ENCODE measurements at places on chromosomes 4 and X. TPM values are rescaled to one million over a fixed set of nuclear protein-coding genes. Genes with fewer than 3 reads are reported as not detected.

DNA sequence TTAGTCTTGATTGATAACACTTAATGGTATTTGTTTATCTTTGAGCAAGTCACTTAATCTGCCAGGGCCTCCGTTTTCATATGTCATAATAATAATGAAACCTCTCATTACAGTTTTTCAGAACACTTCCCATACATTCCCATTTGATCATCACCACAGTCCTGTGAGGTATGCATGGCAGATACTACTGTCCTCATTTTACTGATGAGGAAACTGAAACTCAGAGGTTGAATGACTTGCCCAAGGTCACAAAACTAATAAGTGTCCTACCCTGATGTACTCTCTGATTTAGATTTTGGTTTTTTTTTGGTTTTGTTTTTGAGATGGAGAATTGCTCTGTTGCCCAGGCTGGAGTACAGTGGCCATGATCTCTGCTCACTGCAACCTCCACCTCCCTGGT, 25.7 kb downstream of the ZFX start:
- no peak overlapping the region for H3K27ac ChIP-seq
- H3K27me3 ChIP-seq: no peaks in the 10 kb centered on the region
- H3K4me1 ChIP-seq: no peaks in the 10 kb centered on the region
- no peak overlapping the region for H3K4me3 ChIP-seq
- peaks cover 39% of the 10 kb centered on the region for H3K36me3 ChIP-seq

The NEIL3 gene
- total RNA-seq: 10.2 TPM

DNA sequence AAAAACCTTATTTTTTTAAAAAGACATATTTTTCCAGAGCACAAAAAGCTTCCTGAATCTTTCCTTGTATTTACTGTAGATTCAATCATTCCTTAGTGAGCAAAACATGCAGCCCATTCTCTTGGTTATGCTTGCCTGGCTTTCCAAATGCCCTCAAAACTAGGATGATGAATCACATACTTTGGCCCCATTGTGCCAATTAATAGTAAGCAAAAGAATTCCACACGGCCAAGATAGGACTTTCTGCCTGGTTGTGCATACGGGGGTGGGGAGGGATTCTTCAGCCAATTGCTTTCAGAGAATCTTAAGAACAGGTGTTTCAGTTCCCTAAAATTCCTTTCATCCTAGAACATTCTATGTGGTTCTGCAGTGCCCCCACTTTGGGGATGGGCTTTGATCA, 7.0 kb downstream of the RAI2 start:
- no peak overlapping the region for H3K4me3 ChIP-seq
- no peaks in the 10 kb centered on the region for H3K4me1 ChIP-seq
- peaks cover 6% of the 10 kb centered on the region for H3K27me3 ChIP-seq
- H3K27ac ChIP-seq: no peak overlapping the region

The CT45A2 gene
- not detected for total RNA-seq

DNA sequence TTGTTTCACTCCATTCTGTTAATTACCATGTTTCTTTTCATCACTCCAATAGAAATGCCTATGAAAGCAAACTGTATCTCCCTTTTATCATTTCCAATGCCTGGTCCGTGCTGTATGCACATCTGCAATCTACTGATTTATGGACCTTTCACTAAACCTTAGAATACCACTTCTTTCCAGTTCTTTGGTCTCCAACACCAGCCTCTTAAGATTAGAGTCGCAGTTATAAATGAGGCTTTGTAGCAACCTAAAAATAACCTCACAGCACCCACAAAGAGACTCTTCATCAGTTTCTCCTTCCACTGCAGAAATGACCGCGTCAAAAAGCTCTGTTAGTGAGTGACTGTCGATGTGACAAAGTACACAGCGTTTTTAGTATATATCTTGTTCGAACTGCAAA, 282.6 kb downstream of the ADGRA3 start:
- DNase-seq: no peak
- no peaks in the 10 kb centered on the region for H3K27me3 ChIP-seq
- no peaks in the 10 kb centered on the region for H3K36me3 ChIP-seq
- no peaks in the 10 kb centered on the region for H3K4me1 ChIP-seq
- H3K4me3 ChIP-seq: no peak overlapping the region

DNA sequence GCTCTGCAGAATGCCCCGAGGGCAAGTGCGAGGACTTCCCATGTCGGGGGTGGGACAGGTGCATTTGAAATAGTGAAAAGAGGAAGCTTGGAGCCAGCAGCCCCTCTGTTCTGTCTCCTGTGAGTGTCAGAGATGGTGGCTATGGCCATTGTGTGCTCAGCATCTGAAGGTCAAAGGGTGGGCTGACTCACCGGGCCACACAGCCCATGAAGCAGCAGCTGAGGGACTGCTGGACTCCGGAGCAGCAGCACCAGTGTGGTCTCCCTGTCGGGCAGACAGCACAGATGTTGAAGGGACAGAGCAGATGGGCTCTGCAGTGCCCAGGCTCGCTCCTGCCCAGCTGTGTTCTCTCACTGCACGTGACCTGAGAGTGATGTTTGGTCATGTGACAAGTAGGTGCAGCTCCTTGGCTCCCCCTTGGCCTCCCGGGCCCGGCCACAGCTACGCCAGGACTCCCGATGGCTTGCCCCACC, 53.5 kb downstream of the TBC1D14 start:
- H3K27ac ChIP-seq: no peak overlapping the region
- no peak for DNase-seq
- H3K4me3 ChIP-seq: no peak overlapping the region
- no peaks in the 10 kb centered on the region for H3K36me3 ChIP-seq

The LRCH2 gene
- 0.11 TPM for total RNA-seq

- no peak overlapping the region for H3K4me3 ChIP-seq
- H3K36me3 ChIP-seq: no peaks in the 10 kb centered on the region
- H3K27me3 ChIP-seq: no peaks in the 10 kb centered on the region
- no peaks in the 10 kb centered on the region for H3K4me1 ChIP-seq
- DNase-seq: no peak
These were observed 58.6 kb downstream of the MSX1 start for GRCh38 chr4:4918067-4918466.

The TMPRSS11D gene
- total RNA-seq: not detected

The PRPS1 gene
- total RNA-seq: 57.0 TPM

- H3K27ac ChIP-seq: no peak overlapping the region
- peak; percentile 31 for DNase-seq
- H3K36me3 ChIP-seq: no peaks in the 10 kb centered on the region
- no peaks in the 10 kb centered on the region for H3K4me1 ChIP-seq
- no peaks in the 10 kb centered on the region for H3K27me3 ChIP-seq
These were observed 505.1 kb downstream of the PPARGC1A start for GRCh38 chr4:23384741-23385140.

DNA sequence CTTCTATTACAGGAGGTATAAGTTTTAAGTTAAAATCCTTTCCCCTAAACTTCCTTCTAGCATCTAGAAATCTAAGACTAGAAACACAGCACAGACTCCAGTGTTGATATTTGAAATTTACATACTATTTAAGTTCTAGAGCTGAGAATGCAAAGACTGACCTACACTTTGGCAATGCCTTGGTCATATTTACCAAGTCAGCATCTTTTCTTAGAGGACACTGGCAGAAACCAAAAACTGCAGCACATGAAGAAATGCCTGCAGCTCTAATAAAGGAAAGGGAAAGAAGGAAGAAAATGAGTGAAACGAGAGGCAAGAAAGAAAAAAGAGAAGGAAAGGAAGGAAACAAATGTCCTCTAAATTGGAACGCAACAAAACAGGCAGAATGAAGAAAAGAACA, 443.7 kb upstream of the RASGEF1B start:
- no peak for DNase-seq
- H3K27me3 ChIP-seq: peaks cover 10% of the 10 kb centered on the region
- H3K4me1 ChIP-seq: no peaks in the 10 kb centered on the region
- no peaks in the 10 kb centered on the region for H3K36me3 ChIP-seq

DNA sequence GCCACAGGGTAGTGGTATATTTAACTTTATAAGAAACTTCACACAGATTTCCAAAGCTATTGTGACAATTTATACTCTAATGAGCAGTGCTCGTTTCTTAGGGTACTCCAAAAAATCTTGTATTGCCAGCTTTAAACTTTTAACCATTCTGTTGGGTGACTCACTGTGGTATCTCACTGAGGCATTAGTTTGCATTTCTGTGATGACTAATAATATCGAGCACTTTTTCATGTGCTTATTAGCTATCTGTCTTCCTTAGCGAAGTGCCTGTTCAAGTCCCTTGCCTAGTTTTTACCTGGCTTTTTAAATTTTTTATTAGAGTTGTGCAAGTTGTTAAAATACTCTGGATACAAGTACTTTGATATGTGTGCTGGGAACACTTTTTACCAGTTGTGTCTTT, 5.5 kb downstream of the PNMA3 start:
- peaks cover 11% of the 10 kb centered on the region for H3K27me3 ChIP-seq
- no peaks in the 10 kb centered on the region for H3K36me3 ChIP-seq
- no peak overlapping the region for H3K4me3 ChIP-seq
- H3K27ac ChIP-seq: no peak overlapping the region
- peaks cover 11% of the 10 kb centered on the region for H3K4me1 ChIP-seq

The TXK gene
- total RNA-seq: 0.92 TPM

DNA sequence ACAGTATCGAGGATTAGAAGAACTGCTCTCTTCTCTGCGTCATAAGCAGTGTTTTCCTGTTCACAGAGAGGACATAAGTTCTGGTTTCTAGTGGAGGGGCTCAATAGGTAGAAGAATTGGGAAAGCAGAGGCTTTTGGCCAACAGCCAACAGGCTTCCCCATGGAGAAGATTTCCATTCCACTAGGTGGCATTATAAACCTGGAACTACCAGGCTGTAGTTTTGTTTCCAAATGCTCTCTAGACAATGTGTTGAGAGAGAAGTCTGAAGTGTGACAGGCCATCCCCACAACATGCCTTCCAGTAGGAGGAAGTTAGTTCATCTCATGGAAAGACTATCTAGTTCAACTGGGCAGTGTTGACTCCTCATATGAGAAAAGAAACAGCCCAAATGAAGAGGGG, 63.8 kb upstream of the ANXA10 start:
- H3K4me1 ChIP-seq: peaks cover 9% of the 10 kb centered on the region
- peak overlapping the region; percentile 11 for H3K4me3 ChIP-seq
- DNase-seq: peak; percentile 63
- H3K36me3 ChIP-seq: no peaks in the 10 kb centered on the region
- no peaks in the 10 kb centered on the region for H3K27me3 ChIP-seq

DNA sequence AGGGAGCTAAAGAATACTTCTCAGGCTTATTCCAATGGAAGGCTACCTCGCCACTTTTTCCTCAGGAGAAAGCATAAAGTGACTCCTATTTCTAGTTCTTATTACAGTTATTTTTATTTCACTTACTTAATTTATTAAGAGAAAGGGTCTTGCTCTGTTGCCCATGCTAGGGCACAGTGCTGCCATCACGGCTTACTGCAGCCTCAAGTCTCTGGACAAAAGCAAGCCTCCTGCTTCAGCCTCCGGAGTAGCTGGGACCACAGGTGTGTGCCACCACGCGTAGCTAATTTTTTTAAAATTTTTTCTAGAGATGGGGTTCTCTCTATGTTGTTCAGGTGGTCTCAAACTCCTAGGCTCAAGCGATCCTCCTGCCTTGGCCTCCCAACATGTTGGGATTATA, 36.0 kb upstream of the CHRNA9 start:
- H3K27me3 ChIP-seq: no peaks in the 10 kb centered on the region
- no peaks in the 10 kb centered on the region for H3K36me3 ChIP-seq
- no peaks in the 10 kb centered on the region for H3K4me1 ChIP-seq
- no peak overlapping the region for H3K4me3 ChIP-seq
- no peak for DNase-seq

DNA sequence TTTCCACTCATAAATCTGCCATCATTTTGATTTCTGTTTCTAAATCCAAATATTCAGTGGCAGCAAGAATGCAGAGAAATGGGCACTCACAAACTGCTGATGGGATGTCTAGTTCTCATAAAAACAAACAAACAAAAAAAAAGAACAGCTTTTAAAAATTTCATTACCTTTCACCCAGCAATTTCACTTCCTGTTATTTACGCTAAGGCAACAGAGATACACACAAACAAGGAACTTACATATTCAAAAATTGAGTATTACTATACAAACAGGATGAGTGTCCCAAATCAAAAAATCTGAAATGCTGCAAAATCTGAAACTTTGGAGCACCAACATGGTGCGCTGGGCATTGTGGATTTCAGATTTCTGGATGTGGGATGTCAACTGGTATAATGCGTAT, 36.4 kb downstream of the FAT1 start:
- no peaks in the 10 kb centered on the region for H3K36me3 ChIP-seq
- no peaks in the 10 kb centered on the region for H3K27me3 ChIP-seq
- peak overlapping the region; percentile 64 for H3K27ac ChIP-seq
- DNase-seq: peak; percentile 7

The HSD17B11 gene
- total RNA-seq: 4.7 TPM

The C4orf50 gene
- total RNA-seq: not detected
